NCI-H460 (cell line): ENCODE measurements at places on chromosomes 2 and 18.

- DNase-seq, result no peak
Observed at GRCh38 chr2:140359056-140359771, 1579.0 kb upstream of the NXPH2 start.

DNA sequence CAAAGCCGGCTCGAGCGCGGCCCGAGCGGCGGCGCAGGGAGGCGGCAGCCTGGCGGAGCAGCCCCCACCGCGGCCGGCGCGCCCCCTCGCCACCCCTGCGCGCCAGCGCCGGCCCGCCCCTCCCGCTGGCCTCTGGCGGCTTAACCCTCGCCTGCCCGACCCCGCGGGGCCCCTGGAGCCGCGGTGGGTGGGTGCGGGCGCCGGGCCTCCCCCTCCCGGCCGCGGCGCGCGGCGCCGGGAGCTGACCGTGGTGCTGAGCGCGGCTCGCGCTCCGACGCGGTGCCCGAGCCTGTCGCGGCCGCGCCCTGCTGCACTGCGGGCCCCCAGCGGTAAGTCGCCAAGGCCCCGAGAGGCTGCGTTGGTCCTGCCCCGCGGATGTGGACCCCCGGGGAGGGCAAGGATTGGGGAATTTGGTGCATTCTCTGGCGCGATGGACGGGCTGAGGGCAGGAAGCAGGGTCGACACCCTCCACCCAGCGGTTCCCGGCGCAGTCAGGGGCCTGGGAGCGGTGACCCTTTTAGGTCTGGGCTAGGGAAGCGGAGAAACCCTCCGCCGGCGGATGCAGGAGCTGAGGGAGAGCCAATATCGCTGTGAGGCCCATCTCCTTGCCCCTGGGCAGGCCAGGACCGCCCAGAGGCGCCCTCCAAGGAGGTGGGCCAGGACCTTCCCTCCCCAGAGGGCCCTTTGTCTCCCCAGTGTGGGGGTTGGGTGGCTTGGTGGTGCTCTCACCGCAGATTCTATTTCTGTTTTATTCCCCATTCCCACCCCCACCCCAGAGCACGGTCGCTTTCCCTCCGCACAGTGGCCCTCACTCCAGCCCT is 923 bp downstream of the AMER3 start:
- DNase-seq, result peak; percentile 12

- no peak for DNase-seq
Observed at GRCh38 chr18:35289727-35290093, 319 bp downstream of the ZSCAN30 start.

DNA sequence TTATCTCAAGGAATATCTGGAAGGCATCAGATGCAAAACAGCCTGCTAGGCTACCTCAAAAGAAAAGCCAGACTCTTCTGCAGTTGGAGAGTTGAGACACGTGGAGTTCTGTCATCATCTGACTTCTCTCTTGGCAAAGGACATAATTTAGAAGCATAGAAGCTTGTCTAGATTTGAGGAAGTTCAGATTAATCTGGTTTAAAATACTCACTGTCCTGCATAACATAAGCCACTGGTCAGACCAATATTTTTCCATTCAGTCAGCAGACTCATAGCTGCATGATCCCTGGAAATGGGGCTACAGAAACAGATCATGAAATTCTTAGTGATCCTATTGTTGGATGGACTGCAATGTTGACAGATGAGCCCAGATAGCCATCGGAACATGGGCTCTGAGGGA is 349.0 kb downstream of the TXNL1 start:
- DNase-seq, result no peak

DNA sequence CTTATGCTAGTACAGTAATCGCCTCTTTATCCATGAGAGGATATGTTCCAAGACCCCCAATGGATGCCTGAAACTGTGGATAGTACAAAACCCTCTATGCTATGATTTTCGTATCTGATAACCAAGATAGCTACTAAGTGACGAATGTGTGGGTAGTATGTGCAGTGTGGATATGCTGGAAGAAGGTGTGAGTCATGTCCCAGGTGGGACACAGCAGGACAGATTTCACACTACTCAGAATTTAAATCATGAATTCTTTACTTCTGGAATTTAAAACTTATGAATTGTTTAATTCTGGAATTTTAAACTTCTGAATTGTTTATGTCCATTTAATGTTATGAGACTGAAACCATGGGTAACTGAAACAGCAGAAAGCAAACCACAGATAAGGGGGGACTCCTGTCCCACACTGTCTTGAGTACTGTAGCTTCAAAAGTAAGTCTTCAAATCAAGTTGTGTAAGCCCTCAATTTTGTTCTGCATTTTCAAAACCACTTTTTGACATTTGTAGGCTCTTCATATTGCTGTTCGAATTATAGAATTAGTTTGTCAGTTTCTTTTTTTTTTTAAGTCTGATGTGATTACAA is 116.0 kb downstream of the LTBP1 start:
- no peak for DNase-seq

DNA sequence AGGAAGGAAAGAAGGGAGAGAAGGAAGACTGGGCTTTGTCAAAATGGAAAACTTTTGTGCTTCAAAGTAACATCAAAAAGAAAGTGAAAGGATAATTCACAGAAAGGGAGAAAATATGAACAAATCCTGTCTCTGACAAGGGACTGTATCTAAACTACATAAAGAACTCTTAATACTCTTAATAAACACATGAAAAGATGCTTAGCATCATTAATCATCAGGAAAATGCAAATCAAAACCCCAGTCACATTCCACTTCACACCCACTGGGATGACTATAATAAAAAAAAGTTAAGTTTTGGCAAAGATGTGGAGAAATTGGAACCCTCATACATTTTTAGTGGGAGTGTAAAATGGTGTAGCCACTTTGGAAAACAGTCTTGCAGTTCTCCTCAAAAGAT is 11.8 kb upstream of the ZFP36L2 start:
- no peak for DNase-seq

DNA sequence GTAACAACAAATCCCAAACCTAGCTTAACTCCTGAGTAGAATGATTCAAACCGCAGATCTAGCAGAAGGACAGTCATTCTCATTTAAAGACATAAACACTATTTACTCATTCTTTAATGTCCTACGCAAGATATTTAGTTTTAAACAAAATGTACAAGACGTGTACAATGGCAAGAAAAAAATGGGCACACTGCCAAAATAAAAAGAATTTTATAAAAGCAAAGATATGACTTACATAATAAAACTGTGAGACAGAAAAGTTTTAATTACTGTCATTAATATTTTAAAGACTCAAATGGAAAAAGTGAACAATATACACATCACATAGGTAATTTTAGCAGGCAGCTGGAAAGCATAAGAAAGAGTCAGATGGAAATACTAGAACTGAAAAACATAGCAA is 157.8 kb downstream of the GALNT13 start:
- no peak for DNase-seq

GRCh38 chr2:126777620-126777978 is 121.1 kb upstream of the TEX51 start:
- no peak for DNase-seq

DNA sequence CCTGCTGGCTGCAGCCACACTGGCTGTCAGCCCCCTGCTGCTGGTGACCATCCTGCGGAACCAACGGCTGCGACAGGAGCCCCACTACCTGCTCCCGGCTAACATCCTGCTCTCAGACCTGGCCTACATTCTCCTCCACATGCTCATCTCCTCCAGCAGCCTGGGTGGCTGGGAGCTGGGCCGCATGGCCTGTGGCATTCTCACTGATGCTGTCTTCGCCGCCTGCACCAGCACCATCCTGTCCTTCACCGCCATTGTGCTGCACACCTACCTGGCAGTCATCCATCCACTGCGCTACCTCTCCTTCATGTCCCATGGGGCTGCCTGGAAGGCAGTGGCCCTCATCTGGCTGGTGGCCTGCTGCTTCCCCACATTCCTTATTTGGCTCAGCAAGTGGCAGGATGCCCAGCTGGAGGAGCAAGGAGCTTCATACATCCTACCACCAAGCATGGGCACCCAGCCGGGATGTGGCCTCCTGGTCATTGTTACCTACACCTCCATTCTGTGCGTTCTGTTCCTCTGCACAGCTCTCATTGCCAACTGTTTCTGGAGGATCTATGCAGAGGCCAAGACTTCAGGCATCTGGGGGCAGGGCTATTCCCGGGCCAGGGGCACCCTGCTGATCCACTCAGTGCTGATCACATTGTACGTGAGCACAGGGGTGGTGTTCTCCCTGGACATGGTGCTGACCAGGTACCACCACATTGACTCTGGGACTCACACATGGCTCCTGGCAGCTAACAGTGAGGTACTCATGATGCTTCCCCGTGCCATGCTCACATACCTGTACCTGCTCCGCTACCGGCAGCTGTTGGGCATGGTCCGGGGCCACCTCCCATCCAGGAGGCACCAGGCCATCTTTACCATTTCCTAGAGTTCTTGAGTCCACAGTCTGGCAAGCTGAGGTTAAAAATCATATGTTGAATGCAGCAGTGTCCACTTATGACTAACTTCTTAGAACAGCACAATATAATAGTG is 741 bp downstream of the GPR148 start:
- DNase-seq, result no peak

- no peak for DNase-seq
Observed at GRCh38 chr2:118808429-118808809, 39.0 kb downstream of the EN1 start.

GRCh38 chr2:196384729-196385128 is 213.4 kb upstream of the STK17B start:
- no peak for DNase-seq

GRCh38 chr18:70075906-70076305 is 128.2 kb upstream of the CD226 start:
- DNase-seq, result no peak

DNA sequence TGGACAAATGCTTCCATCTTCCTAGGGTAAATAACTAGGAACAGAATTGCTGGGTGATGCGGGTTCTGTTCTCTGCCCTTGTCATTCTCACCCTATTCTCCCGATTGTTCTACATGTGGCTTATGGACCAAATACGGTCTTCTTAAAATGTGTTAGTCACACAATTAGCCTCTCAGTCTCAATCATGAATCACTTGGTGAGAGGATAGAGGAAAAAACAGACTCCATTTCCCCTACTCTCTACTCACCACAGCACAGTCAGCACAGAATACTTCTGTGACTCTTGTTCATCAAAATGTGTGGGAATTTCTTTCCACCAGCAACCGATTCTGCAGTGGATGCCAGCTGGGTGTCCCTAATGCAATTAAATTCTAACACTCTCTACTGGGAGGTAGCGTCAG is 125.2 kb downstream of the SH3BP4 start:
- DNase-seq, result no peak

GRCh38 chr2:219578811-219579613 is 6.9 kb downstream of the INHA start:
- no peak for DNase-seq

DNA sequence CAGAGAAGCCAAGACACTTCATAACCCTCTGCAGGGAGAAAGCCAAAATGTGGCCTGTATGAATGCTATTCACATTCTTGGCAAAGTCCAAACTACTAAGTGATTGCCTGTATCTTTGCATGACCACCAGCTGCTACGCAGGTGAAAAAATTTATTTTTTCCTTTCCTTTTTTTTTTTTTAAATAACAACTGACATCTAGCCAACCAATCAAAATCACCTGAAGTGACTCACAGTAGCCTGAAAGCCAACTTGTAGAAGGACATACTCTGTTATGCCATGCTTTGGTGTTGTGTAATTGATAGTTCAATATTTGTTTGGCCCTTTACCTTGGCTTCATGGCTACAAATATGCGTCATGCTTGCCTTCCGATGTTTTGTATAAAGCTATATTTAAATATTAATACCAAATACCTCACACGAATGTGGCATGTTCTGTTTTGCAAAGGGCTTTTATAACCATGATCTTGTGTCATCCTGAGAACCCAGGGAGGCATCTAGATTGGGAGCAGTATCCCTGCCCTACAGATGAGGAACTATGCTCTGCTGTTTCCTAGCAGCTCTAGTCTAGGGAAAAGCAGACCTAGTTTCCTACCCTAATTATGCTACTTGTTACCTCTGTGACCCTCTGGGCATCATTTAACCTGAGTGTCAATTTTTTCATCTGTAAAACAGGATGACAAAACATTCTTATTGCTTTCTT is 102.1 kb downstream of the MYOM1 start:
- peak; percentile 12 for DNase-seq

DNA sequence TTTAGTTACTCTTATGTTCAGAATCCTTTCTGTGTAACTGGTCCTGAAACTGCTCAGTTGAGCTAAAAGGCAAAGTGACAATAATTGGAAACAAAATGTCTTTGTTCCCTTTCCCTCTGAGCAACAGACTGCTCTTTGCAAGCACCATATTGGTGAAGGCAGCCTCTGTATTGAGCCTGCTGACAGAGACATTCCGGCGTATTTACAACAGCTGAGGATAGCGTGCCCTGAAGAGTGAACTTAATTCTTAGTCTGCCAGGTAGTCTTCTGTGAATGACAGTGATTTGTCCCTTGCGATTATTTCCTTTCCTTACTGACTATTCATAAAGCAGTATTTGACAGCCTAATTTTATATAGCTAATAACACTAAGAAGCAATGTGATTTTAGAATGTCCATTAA is 239.1 kb downstream of the CPS1 start:
- no peak for DNase-seq

DNA sequence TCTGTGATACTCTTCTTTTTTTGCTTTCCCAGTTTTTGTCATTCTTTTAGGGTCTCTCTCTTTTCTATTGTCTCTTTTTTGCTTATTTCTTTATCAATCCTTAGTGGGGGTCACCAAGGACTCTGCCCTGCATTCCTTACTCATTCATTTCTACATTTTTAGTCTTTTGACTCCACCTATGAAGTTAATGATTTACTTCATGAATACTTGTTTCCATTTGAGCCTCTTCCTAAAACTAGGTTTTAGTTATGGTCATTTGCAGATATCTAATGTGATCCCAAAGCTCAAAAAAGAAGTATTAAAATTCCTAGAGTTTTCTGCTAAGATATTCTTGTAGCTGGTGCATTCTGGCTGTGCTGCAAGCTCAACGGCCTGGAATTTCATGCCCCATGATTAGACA is 149.3 kb upstream of the AQP4 start:
- DNase-seq, result no peak

DNA sequence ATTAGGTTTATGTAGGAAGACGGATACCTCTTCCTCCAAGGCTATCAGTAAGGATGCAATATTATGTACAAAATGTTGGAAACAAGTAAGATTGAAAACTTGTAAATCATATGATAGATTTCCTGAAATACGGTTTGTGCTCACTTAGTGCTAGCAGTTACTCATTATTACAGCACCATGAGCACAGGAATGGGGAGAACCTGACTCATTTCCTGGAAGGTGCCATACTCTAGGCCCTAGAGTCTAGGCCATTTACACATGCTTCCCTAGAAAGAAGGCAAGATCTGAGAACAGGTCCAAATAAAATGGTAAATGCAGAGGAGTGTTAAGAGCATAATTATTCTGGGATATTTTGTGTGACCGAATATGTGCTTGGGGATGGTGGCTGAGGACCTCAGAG is 467.7 kb upstream of the CELF4 start:
- no peak for DNase-seq

GRCh38 chr2:147913701-147914480 is 69.1 kb downstream of the ACVR2A start:
- no peak for DNase-seq

DNA sequence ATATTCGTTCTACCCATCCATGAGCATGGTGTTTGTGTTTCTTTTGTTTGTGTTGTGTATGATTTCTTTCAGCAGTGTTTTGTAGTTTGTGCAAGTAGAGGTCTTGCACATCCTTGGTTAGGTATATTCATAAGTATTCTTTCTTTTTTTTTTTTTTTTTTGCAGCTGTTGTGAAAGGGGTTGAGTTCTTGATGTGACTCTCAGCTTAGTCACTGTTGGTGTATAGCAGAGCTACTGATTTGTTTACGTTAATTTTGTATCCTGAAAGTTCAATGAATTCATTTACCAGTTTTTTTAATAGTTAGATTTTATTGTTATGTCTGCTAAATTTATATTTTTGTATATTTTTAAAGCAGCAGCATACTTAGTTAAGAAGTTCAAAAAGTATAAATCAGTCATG is 834.4 kb upstream of the NRXN1 start:
- no peak for DNase-seq

- DNase-seq, result no peak
Observed at GRCh38 chr2:233992513-233993217, 57.8 kb upstream of the SPP2 start.
